ENCODE measurements at places on chromosomes 6 and 20. TPM values are rescaled to one million over a fixed set of nuclear protein-coding genes. Genes with fewer than 3 reads are reported as not detected.

ASIP gene
- total RNA-seq: not detected

- DNase-seq: no peak
Observed at GRCh38 chr6:63844287-63844686, 208.7 kb downstream of the PHF3 start.

TMEM244 gene
- not detected for total RNA-seq

GRCh38 chr6:24188578-24189080 is 62.6 kb downstream of the NRSN1 start:
- DNase-seq: no peak

TRIM40 gene
- not detected for total RNA-seq

DNA sequence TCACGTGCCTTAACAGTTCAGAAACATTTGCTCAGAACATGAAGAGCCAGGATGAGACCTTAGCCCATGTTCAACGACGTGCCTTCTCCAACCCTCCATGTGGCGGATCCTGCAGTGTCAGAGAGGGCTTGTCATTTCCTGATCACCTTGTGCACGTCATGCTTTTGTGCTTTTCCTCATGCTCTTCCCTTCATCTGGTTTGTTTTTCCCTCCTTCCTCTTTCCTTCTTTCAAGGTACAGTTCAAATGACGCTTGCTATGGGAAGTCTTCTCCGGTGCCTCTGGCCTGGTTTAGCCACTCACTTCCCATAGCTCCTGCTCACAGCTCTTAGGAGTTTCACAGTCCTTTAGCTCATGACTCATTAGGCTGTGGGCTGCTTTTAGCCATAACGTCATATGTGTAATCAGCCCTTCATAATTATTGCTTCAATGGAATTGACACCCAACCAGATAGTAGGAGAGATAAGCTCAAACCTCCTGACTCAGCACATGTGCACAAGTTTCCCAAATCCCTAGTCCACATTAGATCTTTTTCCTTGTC is 102.7 kb upstream of the CNKSR3 start:
- DNase-seq: no peak

All from mucosa of gallbladder (tissue), 1 donor.